EH (cell line): ENCODE measurements at places on chromosomes 11 and 22.
A peak's percentile ranks its signal among the peaks of the same experiment; 100 is the strongest.

GRCh38 chr22:22772883-22773282, 114.7 kb upstream of the IGLL5 start:
- no peak for DNase-seq

GRCh38 chr11:72309074-72309598, 65.2 kb upstream of the PHOX2A start:
- no peak for DNase-seq

DNA sequence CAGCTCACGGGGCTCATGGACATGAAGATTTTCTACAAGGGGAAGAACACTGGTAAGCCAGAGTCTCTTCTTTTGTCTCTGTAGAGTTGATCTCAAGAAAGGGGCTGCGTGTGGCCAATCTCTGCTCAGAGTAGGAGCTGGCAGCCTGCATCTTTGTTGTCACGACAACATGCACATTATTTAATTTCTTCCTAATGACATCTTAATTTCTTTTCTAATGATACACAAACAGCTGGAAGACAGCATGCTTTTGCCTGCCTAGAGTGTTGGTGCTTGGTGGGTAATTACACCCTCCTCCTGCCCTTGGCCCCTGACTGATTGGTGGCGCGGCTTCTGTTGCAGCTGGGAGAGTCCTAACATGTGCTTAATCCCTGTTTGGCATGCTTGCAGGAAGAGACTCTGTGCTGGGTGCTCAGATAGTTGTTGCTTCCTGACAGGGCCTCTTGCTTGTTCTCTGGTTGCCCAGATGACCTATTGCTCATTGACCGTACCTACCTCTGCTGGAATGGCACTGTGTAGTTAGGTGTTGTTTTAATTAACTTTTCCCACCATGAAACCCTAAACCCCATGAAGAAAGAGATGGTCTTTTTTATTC, 106.9 kb upstream of the SORL1-AS1 start:
- no peak for DNase-seq

GRCh38 chr22:38973289-38974169, 8.6 kb upstream of the APOBEC3B start:
- DNase-seq, result peak; percentile 23

DNA sequence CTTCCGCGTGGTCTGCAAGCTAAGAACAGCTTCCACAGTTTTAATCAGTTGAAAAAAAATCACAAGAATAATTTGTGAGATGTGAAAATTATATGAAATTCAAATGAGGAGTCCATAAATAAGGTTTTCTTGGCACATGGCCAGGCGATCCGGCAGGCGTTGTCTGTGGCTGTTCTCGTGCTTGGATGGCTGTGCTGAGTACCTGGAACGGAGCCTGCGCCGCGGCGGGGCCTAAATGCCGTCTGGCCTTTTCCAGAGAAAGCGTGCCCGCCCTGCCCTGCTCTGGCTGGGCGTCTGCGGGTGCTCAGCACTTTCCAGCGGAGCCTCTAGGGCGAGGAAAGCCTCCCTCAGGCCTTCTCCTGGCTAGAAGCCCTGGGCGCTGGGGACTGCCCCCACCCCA, 41.8 kb downstream of the OSBPL5 start:
- DNase-seq, result no peak

- no peak for DNase-seq
Measured at GRCh38 chr11:44765676-44766075, 38.9 kb downstream of the TSPAN18 start.

GRCh38 chr11:10443152-10443551, 11.9 kb upstream of the AMPD3 start:
- no peak for DNase-seq

- DNase-seq, result peak; percentile 72
Measured at GRCh38 chr11:34940026-34940677, 23.7 kb downstream of the PDHX start.

DNA sequence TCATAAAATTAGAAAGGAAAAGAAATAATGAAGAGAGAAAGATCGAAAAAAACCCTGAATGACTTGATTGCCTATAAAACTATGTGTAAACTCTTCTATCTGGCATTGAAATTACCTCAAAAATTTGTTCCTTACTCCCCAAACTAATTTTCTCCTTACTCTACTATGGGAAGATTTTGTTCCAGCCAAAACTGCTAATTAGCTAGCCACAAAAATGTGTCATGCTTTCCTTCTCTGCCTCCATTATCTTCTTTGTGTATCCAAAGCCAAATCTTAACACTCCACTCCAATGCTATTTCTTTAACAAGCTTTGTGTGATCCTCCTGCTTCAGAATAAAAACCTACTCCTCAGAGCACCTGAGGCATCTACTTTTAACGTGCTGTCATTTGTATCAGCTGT, 831.2 kb downstream of the METTL15 start:
- peak; percentile 69 for DNase-seq

GRCh38 chr22:37862570-37863325, 13.5 kb downstream of the EIF3L start:
- no peak for DNase-seq

DNA sequence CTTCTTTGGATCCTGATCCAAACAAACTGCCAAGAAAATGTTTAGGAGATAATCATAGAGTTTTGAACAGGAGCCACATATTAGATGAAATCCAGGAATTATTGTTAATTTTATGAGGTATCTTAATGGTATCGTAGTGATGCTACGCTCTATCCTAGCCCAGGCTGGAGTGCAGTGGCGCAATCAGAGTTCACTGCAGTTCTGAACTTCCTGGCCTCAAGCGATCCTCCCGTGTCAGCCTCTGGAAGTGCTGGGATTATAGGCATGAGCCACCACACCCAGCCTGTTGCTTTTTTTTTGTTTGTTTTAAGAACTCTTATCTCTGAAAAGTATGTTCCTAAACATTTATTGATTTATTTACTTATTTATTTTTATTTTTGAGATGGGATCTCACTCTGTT, 2.4 kb downstream of the GSTT4 start:
- DNase-seq, result no peak

- no peak for DNase-seq
Measured at GRCh38 chr11:76159303-76159937, 46.9 kb downstream of the WNT11 start.

DNA sequence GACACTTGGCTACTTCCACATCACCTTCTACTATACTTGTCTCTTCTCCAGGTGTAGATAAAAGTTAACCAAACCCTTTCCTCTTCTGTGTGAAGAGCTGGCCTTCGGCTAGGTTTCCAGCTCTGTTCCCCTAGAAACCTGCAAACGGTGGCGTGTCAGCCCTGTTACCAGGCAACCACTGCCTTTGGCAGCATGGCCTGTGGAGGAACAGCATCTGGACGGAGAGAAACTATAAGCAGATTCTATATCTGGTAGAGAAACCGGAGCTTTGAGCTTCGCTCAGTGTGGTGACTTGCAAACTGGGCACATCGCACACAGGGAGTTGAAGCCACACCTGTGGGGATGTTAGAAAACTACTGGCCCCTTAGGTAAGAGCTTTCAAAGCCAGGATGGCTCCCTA, 35.9 kb downstream of the ARAP1 start:
- DNase-seq, result no peak

- DNase-seq, result no peak
Measured at GRCh38 chr22:50074056-50074455, 11.2 kb downstream of the MLC1 start.
